ENCODE measurements at places on chromosomes 12 and 14.

- no peak for DNase-seq
These were observed 449.3 kb downstream of the FOXG1 start for GRCh38 chr14:29215853-29216252.

DNA sequence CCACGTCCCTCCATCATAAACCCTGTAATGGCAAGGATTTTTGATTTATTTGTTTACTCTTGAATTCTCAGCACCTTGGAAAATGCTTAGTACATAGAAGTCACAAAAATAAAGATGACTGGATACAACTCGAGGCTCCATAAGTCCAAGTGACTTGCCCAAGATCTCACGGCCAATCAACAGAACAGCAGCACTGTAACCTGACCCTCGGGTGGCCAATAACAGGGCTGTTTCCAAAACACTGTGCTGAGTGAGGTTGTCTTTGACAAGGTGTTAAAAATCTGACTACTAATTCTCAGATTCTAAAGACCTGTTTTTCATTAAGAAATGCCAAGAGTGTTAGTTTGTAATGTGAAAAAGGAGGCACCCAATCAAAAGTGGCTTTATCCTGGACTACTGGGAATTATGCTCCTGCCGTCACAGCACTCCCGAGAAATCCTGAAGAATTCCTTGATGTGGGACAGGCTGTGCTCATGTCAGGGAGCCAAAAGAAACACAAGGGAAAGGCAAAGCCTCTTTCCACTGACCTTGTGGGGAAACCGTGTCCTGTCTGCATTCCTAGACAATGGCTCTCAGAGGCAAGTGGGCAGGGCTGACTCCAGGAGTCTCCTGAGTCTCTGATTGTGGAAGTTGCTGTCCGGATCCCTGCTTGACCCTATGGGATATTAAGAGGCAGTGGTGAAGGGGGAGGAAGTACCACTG, 204.7 kb upstream of the PELI2 start:
- DNase-seq, result no peak

- DNase-seq, result no peak
These were observed 33.6 kb upstream of the MAP3K9 start for GRCh38 chr14:70842851-70843462.

DNA sequence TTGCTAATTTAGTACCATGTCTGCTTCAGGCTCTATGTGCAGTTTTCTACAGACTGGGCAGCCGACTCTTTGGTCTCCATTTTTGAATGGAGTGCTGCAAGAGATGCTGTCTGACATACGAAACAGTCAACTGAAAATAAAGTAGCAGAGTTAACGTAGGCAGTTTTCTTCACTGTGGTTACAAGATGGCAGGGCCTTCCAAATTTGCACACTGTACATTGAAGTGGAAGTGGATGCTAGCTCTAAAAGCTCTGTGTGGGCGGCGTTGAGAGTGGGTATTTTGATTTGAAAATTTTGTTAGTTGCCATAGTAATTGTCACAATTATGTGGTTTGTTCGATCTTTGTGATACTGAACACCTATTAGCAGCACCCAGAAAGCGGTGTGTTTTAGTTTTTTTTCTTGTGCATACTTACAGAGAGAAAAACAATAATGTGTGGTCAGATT, 154.9 kb upstream of the ATP2B1 start:
- DNase-seq, result no peak

DNA sequence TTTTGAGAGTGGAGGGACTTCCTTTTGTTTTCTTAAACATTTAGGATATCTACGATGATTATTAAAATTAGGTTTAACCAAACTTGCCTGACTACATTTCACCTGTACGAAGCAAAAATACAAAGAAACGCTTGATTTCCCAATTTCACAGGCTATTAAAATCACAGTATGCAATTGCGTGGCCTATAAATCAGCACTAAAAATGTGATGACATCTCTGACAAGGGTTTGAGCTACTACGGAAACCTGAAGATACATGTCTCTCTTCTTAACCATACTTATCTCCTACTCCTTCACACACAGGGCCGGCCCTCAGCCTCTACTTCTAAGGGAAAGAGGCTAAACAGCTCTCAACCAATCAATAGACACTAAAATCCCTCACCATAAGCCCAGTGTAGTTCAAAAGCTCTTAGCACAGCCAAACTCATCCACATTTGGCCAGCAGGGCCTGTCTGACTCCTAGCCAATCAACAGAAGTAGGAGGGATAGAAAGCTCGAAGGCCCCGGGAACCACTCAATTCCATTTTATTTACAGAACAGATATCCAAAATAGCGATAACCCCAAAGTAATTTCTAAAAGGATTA, 137.3 kb downstream of the FOXN3 start:
- peak; percentile 11 for DNase-seq

GRCh38 chr12:38601949-38602348, 285.4 kb downstream of the ALG10B start:
- DNase-seq, result no peak

- DNase-seq, result no peak
These were observed 22.4 kb downstream of the PALS1 start for GRCh38 chr14:67263499-67264149.

DNA sequence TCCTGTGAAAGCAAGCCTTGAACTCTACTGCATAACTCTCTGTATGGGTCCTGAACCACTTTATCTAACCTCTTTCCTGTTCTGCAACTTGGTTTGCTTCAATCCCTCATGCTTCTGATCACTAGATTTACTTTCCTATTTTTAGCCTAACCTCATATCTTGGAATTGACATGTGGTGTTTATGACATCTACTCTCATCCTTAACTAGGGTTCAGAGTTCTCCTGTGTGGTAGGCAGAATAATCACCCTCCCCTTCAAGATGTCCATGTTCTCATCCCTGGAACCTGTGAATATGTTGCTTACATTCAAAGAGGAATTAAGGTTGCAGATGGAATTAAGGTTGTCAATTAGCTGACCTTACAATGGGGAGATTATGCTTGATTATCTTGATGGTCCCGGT, 67.4 kb upstream of the STXBP6 start:
- no peak for DNase-seq

DNA sequence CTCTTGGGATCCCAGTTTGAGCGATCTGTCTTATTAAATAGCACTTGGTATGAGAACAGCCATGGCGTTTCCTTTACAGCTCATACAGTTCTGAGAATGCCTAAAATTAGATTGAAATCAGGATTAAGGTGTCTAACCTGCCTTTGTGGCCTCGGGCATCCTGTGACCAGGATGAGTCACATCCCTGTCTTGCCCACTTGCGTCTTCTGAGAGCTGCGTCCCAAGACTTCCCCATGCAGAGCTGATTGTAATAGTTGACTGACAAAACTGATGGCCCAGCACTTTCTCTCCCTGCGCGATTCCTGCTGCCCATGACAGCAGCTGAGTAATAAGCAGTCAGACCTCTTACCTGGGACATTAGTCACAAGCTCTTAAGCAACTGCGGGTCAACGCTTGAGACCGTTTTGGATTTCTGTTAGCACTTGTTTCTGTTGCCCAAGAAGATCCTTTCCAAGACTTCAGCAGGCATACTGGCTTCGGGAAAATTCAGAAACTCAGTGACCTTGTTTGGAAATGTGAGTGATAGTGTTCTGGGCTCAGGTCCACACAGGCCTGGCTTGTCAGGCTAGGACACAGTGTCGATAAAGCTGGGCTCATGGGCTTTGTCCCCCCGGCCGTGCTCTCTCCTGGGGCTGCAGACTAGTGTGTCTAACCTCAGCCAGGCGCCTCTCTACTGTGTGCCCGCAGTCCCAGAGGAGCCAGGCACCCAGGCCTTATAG, 169.9 kb upstream of the HIF1A start:
- no peak for DNase-seq

- no peak for DNase-seq
These were observed 55.0 kb downstream of the AMN start for GRCh38 chr14:102977475-102977874.

DNA sequence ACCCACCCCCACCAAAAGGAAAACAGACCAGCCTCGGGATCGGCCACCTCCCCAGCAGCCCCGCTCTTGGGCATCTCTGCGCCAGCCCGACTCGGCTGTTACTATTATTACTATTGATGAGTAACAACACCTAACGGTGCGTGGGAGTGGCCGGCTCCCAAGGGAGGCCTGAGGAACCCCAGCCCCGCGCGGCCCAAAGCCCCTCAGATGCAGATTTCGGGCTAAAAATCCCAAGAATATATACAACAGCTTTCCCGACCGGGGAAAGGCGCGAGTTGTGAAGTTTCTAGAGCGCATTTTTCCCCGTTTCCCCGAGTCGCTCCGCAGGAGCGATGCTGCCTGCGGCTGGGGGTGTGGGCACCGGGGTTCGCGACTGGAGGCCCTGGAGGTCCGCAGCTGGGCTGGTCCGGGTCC, 565 bp downstream of the NT5DC3 start:
- DNase-seq, result no peak
